ENCODE measurements at places on chromosomes 7 and 10.

DNA sequence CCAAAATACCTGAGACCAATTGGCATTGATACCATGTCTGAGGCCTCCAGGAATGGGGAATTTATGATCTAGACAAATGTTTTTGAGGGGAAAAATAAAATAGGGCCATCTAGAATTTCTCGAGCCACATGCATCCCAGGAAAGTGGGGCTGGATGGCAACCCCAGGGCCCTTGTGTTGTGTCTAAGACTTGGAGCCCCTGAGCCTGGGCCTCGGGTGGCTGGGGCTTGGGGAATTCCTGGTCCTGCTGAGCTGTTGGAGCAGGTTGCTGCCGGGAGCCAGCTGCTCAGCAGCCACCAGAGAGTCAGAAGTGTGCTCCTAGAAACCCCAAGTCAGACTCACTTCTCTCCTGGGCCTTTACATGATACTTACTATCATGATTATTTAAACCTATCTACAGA lies 172.9 kb downstream of the WDR37 start:
- DNase-seq: no peak

DNA sequence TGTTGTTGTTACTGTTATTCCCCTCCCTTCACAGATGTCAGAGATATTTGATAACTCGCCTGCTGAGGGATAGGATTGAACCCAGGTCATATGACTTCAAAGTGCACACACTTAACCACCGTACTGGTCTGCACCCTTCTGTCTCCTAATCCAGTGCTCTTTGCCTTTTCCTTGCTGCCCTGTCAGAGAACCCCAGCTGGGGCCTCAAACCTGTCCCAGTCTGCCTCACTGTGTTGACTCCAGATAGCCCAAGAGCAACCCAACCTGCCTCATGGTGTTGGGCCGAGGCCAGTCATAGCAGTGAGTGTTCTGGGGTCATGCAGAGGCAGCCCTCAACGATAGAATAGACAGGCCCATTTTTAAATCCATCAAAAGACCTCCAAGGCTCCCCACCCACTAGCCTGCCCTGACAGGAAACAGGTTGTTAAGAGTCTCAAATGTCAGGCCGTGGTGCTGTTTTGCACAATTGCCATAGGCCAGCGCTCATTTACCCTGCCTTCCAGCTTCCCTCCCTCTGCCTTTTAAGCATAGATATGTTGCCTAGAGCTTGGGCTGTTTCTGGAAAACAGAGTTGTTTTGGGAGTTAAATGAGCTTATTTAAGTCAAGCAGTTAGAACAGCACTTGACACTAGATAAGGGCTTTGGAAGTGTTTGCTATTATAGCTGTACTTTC lies 37.0 kb upstream of the PDCD4 start:
- no peak for DNase-seq

DNA sequence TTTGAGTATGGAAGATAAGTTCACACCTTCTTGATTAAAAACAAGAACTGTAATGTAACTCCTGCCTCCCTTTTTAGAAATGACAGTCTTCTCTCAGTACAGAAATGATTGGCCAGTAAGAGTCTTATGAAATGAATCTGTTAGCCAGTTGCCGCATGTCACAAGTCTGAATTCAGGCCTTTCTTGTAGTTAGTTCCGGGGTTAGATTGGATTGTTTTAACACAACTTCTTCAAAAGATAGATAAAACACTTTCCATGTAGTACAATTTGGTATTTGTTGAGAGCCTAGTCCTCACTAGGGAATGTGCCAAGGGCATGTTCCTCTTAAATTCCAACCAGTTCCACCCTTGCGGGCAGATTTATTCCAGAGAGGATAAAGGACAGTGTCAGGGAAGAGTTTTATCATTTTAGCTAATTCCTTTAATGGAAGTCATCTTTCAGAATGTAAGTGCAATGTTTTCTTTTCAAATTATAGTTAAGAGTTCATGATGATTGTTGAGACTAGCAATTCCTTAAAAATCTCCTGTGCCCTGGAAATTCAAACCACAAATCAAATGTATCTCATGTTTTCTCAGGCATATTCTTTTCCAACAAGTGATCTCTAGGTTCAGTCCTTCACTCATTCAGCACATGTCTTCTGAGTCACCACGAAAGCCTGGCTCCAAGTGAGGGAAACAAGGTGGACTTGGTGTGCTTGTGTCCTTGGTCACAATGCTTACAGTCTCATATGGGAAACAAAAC lies 4.1 kb downstream of the FHIP2A start:
- no peak for DNase-seq

GRCh38 chr10:110643653-110644597 lies at the start of gene RBM20:
TSS of gene RBM20 (plus strand) at chr10:110644336. CDS start at chr10:110644455, 119 bp downstream.
- no peak for DNase-seq

GRCh38 chr10:73459683-73460314 lies 26.4 kb upstream of the MSS51 start:
- DNase-seq: no peak

- no peak for DNase-seq
These were observed 709.0 kb upstream of the IGFBP3 start for GRCh38 chr7:46630031-46630430.

GRCh38 chr7:64494912-64495461 lies 67.9 kb downstream of the ZNF680 start:
- no peak for DNase-seq

DNA sequence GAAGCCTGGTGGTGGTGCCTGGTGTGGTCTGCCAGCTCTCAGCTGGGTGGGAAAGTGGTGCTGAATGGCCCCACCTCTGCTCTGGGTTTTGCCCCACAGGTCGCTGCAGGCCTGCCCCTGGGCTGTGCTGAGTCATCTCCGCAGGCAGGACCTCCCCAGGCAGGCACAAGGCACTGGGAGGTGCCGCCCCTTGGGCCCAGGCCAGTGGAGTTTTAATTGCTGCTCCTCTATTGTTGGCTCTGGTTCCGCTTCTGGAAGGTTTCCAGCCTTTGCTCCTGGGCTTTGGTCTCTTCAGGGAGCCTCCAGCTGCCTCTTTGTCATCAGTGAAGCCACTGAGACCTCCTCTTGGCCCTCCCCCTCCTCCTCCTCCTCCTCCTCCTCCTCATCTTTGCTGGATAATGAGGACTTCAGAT lies 180.3 kb upstream of the GRB10 start:
- no peak for DNase-seq
